ENCODE measurements at places on chromosomes 3 and 15.

GRCh38 chr3:69288161-69288895 lies 97.6 kb downstream of the FRMD4B start:
- DNase-seq, result no peak

DNA sequence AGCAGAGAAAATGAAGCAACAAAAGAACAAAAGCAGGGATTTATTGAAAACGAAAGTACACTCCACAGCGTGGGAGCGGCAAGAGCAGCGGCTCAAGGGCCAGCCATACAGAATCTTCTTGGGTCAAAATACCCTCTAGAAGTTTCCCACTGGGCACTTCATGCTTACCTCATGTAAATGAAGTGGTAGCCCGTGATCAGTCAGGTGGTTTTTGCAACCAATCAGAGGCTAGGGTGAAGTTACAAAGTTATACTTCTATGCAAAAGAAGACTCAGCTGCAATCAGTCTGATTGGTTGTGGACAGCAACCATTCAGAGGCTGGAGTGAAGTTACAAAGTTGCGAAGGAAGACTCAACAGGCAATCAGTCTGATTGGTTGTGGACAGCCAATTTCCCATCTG lies 37.8 kb upstream of the TRH start:
- DNase-seq, result no peak

DNA sequence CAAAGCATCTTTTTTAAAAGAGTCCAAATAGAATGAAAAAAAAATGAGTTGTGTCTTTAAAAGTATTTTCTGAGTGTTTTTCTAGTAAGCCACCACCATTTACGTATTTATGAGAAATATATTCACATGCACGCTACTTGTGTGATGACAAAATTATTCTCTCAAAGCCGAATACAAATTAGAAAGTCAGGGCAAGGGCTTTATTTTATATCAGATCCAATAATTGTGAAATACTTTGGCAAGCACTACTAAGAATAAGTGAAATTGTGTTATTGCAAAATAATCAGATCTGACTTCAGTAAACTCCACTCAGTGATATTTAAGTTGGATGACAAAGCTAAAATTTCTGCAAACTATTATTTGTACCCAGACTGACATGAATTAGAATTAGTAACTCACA lies 589.3 kb upstream of the KCNMB2 start:
- DNase-seq, result no peak

DNA sequence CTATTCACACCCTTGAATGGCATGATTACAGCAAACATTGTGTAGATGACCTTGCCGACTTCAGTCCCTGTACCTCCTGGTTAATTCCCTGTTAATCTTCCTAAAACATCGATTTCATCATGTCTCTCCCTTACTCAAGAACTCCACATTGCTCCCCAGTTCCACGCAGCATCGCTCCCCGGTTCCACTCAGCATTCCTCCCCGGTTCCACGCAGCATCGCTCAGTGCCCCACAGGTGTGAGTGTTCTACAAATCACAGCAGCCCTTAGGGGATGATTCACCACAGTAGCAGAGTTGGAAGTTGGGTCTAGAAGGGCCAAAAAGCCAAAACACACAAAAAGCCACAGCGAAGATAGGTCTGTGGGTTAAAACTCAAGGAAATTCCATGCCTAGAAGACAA lies 8.6 kb upstream of the TNK2 start:
- DNase-seq, result no peak

DNA sequence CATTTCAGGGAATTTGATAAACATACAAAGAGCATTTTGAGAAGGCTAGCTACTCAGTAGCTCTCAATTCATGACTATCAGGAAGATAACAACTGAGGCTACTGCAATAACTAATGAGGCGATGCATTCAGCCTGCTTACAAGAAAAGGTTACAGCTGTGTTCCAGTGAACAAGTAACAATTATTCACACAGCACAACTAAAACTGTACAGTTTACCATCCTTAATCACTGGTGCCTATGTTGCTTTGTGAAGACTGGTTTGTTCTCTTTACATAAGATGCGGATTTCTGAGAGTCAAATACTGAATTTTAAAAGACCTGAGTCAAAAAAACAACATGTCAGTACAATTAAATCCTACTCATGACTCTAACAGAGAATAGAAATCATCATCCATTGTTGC lies 526.3 kb downstream of the OTOL1 start:
- DNase-seq, result no peak

DNA sequence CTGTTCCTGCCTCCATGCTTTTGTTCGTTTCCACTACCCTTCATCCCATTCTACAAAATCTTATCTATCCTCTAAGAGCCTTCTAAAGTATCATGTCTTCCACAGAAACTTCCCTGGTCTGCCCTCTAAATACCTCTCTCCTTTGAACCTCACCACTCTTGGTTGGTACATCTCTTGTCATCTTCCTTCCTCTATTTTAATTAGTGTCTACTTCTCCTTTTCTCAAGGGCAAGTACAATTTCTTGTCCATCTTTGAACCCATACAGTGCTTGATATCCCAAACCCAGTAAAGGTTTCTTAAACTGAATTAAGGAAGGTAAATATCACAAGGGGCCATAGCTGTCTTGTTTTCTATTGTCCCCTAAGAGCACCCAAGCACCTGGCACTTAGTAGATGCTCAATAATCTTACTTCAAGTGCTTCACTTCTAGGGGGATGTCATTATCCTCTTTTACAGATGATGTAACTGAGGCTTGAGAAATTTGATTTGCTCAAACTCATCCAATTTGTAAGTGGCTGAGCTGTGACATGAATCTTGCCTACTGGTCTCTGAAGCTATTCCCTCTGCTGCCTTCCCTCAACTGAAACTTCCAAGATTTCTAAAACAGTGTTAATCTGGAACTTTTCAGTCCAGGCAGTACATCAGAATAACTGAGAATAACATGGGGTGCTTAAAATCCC lies 2.6 kb upstream of the DAPK2 start:
- DNase-seq, result no peak

DNA sequence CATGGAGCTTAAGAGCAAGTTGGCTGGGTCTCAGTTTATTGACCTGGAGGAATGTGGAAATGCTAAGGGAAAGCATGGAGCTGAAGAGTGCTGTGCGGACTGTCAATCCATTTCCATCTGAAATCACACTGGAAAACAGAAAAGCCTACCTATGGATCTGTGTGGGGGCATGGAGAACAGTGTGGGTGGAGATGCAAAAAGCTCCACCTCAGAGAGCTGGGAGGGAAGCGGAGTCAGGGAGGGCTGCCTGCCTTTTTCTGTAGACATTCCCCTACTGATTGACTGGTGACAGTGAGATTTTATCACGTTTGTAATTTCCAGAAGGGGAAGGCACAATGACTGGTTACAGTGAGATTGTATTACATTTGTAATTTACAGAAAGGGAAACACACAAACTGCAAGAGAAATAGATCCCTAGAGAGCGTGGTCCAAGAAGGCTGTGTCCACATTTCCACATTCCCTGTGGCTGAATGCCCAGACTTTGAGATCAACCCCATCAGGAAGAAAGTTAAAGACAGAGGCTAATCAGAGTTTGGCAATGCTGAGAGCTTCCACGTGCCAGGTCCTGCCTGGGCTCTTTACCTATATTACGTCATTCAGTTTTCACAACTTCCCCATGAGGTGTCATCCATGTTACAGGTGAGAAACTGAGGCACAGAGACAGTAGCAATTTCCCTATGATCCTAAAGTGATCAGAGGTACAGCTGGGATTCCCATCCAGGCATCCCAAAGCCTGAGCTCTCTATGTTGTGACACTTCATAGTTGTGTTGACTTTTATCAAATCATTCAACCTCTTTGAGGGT lies 67.7 kb upstream of the NSMCE3 start:
- DNase-seq, result no peak

GRCh38 chr15:43067717-43068461 lies 37.9 kb downstream of the UBR1 start:
- no peak for DNase-seq

GRCh38 chr3:190092250-190092649 lies 28.4 kb downstream of the P3H2 start:
- no peak for DNase-seq

DNA sequence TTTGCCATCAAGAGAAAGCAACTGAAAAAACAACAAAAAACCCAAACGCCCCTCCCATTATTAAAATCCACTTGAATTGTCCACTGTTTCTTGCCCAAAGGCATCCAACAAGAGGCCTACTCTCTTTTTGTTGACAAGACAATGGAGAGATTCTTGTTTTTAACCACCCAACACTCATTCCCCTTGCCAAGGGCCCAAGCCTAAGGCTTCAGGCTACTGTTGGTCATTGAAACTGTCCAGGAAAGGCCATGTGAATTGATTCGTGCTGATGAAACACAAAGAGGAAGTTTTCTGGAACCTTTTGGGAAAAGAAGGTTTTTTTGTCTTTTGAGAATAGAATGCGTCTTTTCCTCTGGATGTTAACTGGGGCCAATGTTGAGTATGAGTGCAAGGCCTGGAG lies 157.4 kb upstream of the PFN2 start:
- DNase-seq, result no peak

GRCh38 chr15:49589030-49589429 lies 31.6 kb downstream of the FAM227B start:
- no peak for DNase-seq

- DNase-seq, result peak; percentile 8
These were observed 19.9 kb downstream of the LOXL1 start for GRCh38 chr15:73946046-73946721.

DNA sequence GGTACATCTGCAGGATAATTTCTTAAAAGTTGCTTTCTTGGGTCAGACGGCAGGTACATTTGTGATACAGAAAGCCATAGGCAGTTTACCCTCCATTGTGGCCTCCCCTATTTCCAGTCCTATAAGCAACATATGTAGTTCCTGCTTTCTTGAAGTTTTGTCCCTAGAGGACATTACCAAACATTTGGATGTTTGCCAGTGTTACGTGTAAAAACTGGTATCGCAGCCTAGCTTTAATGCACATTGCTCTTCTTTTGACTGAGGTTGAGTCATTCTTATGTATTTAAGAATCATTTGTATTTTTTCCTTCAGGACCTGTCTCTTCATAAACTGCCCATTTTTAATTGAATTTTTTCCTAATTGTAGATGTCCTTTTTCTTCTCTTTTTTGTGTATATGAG lies 114.3 kb downstream of the DIPK2A start:
- DNase-seq, result no peak

GRCh38 chr3:50592568-50592967 lies 19.0 kb downstream of the CISH start:
- DNase-seq, result no peak

GRCh38 chr3:25474052-25474451 lies 46.0 kb downstream of the RARB start:
- no peak for DNase-seq

DNA sequence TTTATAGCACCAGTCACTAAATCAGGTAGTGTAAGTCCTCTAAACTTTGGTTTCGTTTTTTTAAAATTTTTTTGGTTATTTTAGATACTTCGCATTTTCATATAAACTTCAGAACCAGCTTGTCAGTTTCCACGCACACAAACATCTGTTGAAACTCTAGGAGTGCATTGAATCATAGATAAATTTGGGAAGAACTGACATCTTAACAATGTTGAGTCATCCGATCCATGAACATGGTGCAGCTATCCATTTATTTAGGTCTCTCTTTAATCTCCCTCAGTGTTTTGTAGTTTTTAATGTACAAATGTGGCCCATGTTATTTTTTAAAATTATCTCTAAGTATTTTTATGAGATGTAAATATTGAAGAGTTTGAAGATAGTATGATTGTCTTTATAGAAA lies 17.7 kb downstream of the TICRR start:
- DNase-seq, result no peak

DNA sequence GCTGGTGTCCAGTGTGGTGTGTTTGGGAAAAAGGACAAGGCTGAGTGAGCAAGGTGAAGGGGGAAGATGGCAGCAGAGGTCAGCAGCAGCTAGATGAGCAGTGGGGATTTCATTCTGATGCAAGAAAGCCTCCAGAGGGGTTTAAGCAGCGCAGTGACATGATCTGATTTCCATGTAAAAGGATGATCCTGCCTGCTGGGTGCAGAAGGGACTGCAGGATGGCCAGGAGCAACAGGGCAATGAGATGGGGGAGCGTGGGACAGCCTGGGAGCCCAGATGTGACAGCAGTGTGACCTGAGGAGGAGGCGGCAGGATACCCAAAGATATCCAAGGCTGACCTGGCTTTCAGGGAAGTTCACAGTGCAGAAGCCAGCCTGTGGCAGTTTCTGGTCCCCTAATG lies 6.1 kb downstream of the WNT7A start:
- no peak for DNase-seq

GRCh38 chr15:31276596-31277298 lies 49.9 kb upstream of the KLF13 start:
- no peak for DNase-seq

DNA sequence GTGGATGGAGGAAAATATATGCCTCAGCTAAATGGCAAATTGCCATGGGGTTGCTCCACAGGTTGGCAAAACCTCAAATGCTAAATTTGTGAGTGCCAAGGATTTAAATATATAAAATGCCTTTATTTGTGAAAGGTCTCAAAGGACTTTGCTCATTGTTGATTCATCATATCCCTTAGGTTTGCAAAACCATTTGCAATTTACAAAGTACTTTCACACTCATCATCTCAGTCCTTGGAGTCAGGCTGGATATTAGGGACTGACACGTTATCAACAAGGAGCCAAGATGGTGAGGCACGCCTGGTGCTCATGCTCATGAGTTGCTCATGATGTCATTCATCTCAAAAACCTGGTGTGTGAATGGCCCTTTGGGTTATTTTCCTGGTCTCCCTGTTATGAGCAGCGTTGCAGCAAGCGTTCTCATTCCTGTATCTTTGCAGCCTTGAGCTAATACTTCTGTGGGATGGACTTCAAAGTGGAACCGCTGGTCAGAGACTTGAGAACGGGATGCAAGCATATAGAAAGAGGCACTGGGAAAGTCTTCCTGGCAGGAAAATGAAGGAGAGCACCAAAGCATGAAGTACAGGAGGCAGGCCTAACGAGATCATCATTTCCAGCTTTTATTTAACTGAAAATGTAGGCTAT lies 66.0 kb downstream of the MYO1E start:
- no peak for DNase-seq

DNA sequence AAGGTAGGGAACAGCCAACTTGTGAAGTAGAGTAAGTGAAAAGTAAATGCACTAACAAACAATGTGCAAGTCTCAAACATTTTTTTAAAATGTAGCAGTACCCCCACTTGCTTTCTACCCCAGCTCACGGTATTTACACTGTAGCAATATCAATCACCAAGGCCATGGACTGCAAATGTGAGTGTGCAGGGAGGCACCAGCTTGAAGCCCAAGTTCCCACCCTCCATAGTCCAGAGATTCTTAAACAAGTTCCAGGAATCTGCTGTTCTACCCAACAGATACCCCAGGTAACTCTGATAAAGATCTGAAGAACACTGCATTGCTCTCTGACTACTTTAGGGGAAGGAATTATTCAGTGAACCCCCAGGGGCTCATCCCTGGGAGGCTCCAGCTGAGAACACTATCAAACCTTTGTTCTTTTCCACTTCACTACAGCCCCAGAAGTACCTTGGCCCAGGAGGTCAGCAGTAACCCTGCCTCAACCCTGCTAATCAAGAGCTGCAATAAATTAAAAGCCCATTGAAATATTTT lies 86.1 kb downstream of the FOXP1 start:
- no peak for DNase-seq

Measured in left hindlimb (tissue), 1 donor.